Activated CD8-positive, alpha-beta memory T cell treated with anti-CD3 and anti-CD28 coated beads for 1 hour (primary cell): ENCODE measurements at places on chromosomes 13 and 19.

DNA sequence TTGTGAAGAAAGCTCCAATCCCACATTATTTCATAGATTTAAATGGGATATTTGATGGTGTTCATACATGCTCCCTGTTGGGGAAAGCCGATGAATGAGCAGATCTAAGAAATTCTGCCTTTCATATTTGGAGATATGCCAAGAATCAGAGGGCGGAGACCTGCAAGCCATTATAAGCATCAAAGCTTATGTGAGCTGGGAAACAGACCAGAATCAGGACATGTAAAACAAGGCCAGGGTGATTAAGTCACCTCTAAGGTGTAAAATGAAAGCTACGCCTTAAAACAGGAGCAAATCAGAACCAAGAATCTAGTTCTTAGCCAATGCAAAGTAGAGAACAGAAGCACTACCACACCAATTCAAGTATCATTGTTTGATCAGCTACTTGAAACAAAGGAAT lies 392.4 kb downstream of the DCT start:
- no peak for DNase-seq

- no peak for DNase-seq
These were observed 166.3 kb upstream of the SOX21 start for GRCh38 chr13:94878602-94879165.

DNA sequence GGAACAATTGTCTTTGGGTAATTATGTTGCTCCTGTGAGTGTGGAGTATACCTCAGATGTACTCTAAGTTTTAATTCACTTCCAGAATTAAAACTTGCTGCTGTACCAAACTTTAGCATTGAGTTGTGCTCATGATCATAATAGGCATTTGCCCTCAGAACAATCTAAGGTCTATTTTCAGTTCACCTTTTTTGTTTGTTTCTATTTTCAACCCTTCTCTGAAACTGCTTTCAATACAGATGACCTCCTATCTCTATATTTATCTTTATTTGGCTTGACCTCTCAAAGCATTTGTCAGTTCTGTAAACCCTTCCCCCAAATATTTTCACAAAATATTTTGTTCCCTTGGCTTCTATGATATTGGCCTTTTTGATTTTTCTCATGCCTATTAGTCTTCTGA lies 873.0 kb downstream of the OLFM4 start:
- no peak for DNase-seq

DNA sequence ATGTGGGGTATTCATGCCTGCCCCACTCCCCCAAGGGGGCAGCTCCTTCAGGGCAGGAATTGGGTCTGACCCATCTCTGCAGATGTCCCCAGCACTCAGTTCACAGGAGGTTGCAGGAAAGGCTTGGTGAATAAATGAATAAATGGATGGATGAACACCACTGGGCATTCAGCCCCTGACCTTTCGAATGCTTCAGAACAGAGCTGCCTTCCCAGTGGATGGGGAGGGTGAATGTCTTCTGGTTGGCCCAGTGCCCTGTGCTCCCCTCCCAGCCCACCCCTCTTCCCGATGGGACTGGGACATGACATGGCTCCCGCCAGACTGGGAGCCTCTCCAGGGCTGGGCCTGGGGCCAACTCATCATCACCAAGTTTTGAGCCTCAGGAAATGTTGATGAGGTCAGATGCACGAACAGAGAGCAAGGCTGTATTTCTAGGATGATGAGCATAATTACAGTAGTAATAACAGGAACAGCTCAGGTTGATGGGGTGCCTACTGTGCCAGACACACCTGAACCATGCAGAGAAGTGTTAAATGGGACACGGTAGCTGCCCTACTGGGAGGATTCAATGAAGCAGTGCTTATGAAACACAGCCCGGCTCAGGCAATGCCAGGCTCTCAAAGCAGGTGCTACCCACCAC lies 25.7 kb downstream of the VRK3 start:
- no peak for DNase-seq

GRCh38 chr13:30739761-30740642 lies 4.7 kb downstream of the ALOX5AP start:
- DNase-seq: peak; percentile 33

GRCh38 chr13:45811891-45812694 lies 39.5 kb downstream of the SIAH3 start:
- DNase-seq: no peak

- no peak for DNase-seq
These were observed 801 bp downstream of the QTRT1 start for GRCh38 chr19:10701955-10702525.

DNA sequence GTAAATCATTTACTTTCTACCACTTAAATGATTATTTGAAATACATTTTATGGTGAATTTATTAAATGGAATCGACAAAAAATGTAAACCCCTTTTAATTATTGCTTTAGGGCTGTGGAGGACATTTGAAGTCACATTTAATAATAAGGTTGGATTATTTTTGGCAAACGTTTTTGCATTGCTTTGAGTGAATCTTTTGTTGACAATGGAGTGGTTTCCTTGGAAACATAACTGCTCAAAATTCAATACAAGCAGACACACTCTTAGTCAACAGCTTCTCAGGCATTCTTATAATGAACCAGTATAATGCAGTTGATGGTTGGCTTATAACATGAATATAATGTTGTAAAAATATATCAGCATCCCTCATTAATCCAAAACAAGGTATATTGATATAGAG lies 104.7 kb downstream of the DCLK1 start:
- DNase-seq: no peak

GRCh38 chr19:32611161-32611560 lies 30.2 kb downstream of the PDCD5 start:
- no peak for DNase-seq

DNA sequence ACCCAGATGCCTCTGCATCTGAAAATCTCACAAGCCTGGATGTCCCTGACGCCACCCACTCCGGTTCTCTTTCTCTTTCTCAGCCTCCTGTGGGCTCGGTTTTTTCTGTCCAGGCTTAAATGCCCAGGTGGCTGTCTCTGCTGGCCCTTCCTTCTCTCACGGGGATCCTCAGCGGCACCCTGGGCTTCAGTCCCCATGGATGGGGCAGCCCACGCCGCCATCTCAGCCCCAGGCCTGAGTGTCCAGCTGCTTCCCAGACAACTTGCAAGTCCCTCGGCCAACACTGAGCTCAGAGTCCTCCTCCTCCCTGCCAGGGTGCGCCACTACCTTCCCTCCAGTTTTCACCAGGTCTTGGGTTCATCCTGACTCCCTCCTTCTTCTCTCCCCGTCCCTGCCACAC lies 6.4 kb downstream of the FBN3 start:
- DNase-seq: no peak

DNA sequence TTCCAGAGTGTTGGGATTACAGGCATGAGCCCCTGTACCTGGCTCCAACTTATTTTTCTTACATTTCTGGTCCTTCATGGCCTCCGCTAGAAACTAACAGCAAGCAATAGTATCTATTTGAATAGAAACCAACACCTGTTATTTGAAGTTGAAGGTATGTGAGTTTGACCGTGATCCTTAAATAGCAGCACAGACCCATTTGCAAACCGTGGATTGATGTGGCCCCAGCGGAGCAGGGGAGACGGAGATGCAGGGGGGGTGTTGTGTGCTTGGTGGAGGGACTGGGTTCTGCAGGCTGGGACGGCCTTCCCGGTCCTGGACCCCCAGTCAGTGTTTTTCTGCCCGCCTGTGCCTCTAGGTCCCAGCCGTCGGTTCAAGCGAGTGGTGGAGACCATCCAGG lies 16.9 kb downstream of the TMEM150B start:
- DNase-seq: no peak

DNA sequence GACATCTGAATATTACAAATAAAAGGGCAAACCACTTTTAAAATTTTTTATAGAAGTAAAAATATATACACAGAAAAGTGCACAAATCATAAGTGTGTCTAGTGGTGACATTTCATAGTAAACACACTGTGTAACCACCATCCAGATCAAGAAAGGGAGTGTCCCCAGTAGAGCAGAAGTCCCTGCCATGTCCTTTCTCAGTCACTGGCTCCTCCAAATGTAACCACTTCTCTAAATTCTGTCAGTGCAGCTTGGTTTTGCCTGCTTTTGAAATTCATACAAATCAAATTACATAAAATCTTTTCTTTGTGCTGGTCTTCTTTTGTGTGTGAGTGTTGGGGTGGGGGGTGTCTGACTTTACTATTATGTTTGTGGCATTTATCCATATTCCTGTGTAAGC lies 116.5 kb downstream of the RBM26 start:
- DNase-seq: no peak

- no peak for DNase-seq
These were observed 545.4 kb downstream of the SUCLA2 start for GRCh38 chr13:47455626-47456025.

DNA sequence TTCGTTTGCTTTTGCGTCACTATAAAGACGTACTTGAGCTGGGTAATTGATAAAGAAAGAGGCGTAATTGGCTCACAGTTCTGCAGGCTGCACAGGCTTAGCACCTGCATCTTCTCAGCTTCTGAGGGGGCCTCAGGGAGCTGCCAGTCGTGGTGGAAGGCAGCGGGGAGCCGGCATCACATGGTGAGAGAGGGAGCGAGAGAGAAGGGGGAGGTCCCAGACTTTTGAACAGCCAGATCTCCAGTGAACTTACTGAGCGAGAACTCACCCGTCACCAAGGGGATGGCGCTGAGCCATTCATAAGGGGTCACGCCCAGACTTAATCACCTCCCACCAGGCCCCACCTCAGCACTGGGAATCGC lies 58.7 kb upstream of the F7 start:
- no peak for DNase-seq

GRCh38 chr13:46647512-46648065 lies 94.6 kb downstream of the LRCH1 start:
- no peak for DNase-seq

GRCh38 chr19:49894011-49894664 lies 2.5 kb downstream of the IL4I1 start:
- DNase-seq: no peak

DNA sequence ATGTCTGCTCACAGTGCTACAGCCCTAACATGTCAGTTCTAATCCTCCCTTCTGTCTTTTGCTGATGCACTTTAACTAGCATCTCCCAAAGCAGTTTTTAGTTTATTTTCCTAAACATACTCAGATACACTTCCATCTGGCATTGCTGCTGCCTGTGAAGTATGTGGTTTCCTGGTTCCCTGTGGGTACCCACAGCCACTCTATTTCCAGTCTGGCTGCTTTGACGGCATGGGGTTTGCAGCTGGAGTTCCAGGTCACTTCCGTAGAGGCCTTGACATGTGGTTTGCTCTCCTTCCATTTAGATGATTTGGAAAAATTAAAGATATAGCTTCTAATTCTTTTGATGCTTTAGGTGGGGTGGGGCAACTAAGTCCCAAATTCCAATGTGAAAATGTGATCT lies 375.5 kb downstream of the PCDH20 start:
- DNase-seq: no peak

- no peak for DNase-seq
These were observed 1.8 kb downstream of the ETHE1 start for GRCh38 chr19:43524922-43525835.

- no peak for DNase-seq
These were observed 192.3 kb downstream of the TEX29 start for GRCh38 chr13:111512707-111513106.

DNA sequence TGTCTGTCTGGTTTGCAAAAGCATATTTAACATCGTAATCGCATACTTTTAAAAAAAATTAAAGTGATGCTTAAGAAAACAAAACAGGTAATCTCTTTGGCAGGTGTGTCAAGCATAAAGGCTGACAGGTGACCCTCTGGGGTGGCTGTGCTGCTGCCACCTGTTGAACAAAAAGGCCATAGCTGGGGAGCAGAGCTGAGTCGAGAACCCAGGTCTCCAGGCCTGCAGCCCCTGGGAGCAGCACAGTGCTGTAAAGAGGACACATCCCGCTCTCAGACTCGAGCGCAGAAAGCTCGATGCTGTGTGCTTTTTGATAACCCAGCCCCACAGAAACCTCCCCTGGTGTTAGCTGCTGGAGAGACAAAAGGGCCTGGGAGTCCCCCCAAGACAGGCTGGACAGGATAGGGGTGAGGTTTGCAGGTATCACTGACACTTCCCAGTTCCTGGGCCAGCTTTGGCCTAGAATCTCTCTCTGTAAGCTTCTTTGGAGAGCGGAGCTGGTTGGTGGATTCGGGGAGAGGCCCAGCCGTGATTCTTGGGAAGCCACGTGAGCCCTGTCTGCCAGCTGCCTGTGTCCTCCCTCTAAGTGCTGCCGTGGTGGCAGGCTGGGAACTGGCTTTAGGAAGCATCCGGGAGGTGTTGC lies 66.9 kb downstream of the C13orf42 start:
- DNase-seq: no peak

DNA sequence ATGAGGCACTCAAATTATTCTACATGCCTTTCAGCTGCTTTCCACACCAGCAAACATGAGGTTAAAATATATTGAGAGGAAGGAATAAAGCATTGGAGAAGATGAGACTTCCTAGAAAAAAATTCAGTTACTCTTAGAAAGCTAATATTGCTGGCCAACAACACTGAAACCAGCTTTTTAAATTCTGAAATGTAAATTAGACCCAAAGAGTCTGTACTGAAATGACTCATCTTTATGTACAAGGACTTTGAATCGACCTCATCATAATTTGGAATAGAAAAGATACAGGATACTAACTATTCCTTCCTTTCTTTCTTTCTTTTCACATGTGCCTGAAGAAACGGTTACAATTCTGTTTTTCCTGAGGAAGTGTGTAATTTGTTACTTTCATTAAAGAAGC lies 6.5 kb upstream of the HSPH1 start:
- no peak for DNase-seq

GRCh38 chr13:76016799-76017400 lies 380.8 kb downstream of the LMO7 start:
- DNase-seq: no peak

DNA sequence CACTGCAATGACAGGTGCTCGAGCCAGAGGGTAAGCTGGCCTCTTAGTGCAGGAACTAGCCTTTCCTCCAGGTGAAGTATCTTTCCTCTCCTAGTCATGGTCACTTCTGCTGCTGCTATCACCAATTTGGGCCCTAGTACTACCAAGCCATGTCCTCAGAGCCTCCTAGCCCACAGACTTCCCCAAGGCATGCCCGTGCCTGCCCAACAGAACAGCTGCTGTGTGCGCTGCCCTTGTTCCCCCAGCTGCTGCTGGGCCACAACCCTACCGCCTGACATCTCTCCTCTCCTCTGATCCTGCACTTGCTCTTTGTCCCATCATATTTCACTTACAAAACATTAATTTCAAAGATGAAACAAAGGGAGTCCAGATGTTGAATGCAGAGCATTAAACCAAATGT lies 168.5 kb upstream of the FREM2 start:
- no peak for DNase-seq

DNA sequence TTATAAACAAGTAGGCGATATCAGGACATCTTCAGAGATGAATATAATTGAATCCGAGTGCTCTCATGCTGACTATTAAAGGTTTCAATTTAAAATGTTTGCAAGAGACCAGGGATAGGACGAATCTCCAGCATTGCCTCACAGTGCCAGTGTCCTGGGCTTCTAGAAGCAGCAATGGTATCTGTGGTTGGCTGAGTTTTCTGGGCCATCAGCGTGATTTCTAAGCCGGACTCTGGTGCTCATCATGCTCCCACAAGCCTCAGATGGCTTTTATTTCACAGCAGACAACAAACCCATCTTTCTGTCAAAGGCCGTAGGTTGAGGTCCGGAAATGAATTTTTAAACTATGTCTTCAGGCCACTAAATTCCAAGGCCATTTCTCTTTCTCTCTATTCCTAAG lies 187.7 kb downstream of the FOXO1 start:
- no peak for DNase-seq

- DNase-seq: no peak
These were observed 1.4 kb upstream of the ICAM4 start for GRCh38 chr19:10285393-10285792.

GRCh38 chr19:47391510-47392223 lies 27.7 kb downstream of the MEIS3 start:
- DNase-seq: peak; percentile 74

- no peak for DNase-seq
These were observed 34.5 kb upstream of the CEACAM8 start for GRCh38 chr19:42629191-42629590.
